ENCODE measurements at places on chromosomes 3 and 15. TPM values are rescaled to one million over a fixed set of nuclear protein-coding genes. Genes with fewer than 3 reads are reported as not detected.

GRCh38 chr3:139226731-139227130, 117.1 kb upstream of the MRPS22 start:
- DNase-seq = no peak

Gene GNB4
- 105 TPM for total RNA-seq

Gene PPM1L
- 1.8 TPM for total RNA-seq

GRCh38 chr15:29688506-29689286, 133.6 kb downstream of the TJP1 start:
- no peak for DNase-seq

- DNase-seq = no peak
Observed at GRCh38 chr15:42679285-42680141, 57.4 kb downstream of the CDAN1 start.

- no peak for DNase-seq
Observed at GRCh38 chr3:94317017-94317416, 254.2 kb downstream of the NSUN3 start.

Gene ST8SIA2
- total RNA-seq = not detected

DNA sequence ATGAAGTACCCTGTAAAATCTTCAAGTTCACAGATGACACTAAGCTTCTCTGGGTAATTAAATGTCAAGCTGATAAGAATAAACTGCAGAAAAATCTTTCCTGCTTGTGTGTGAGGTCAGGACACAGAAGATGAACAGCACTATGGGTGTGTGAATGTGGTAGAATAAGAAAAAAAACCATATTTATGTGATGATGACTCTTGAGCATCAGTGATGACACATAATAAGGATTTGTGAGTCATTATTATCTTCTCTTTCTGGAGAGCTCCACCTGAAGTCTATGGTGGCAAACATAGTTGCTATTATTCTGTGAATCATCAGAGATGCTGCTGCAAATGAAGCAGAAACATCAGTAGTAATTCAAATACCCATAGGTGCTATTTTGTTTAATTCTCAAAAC, 422.4 kb downstream of the DIPK2A start:
- no peak for DNase-seq

Gene GMPS
- total RNA-seq = 41.3 TPM

DNA sequence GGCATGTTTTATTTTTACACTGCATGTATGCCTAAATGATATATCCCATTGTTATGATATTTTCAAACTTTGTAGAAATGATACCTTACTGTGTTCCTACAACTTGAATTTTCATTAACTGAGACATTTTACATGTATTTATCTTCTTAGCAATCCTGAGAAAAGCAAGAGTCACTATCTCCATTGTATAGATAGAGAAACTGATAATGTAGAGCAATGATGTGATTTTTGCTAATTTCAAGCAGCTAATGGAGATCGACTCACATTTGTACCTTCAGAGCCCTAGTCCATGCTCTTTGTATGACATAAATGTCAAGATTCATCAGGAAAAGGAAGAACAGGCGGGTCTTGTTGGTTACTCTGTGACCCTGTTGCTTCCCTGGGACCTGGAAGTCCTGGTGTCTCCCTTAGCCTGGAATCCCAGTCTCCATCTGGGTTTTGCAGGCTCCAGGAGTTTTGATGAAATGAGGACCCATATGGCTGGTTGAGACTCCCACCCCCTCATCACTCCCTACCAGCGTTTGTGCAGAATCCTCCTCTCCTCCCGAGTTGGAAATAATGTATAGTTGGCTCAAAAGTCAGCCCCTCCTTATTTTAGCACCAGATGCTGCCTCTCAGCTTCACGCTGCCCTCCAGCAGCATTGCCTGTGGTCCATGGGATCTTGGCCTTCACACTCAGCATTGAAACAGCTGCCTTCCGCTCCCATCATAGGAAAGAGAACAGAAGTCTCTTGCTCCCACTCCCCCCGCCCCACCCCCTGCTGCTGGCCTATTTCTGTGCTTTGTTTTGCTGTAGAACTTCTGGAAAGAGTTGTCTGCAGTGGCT, 67.1 kb downstream of the APBA2 start:
- DNase-seq = no peak

Gene GABRA5
- total RNA-seq = not detected

- no peak for DNase-seq
Observed at GRCh38 chr3:67290438-67290837, 292.3 kb downstream of the KBTBD8 start.

All from pulmonary artery endothelial cell (primary cell).